Fibroblast of villous mesenchyme (primary cell): ENCODE measurements at places on chromosomes 11 and 22.
A peak's percentile ranks its signal among the peaks of the same experiment; 100 is the strongest.

- no peak for DNase-seq
These were observed 33.0 kb upstream of the MYOD1 start for GRCh38 chr11:17686231-17686980.

DNA sequence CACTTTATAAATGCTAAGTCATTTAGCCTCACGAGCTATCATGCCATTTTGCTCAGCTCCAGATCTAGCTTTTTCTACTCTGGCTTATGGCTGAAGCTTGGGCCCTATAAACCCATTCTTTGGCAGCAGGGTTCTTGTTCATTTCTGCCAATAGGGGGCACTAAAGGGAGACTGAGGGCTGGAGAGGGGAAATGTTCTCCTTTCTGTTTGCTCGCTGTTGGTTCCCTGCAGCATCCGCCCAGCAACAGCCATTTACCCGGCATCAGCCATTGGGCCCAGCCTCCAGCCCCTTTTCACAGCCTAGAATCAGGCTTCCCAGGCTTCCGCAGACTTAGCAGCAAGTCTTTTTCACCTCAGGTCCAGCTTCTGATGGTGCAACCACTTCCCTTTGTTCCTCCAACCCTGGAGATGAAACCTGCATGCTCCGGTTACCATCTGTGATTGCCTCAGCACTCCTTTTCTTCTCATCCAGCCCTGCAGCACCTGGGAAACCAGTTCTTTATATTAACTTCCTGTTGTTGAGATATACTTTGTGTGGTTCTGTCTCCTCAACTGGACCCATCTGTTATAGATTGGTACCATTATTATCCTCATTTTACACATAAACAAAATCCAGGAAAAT lies 4.2 kb upstream of the ME3 start:
- DNase-seq = no peak

GRCh38 chr11:2945031-2945756 lies 16.0 kb upstream of the PHLDA2 start:
- peak; percentile 95 for DNase-seq

GRCh38 chr22:32181043-32181442 lies 21.9 kb upstream of the C22orf42 start:
- no peak for DNase-seq

GRCh38 chr11:61012737-61013215 lies 41.3 kb downstream of the CD6 start:
- no peak for DNase-seq

- peak; percentile 36 for DNase-seq
These were observed 45.8 kb downstream of the MIAT start for GRCh38 chr22:26702906-26703830.

DNA sequence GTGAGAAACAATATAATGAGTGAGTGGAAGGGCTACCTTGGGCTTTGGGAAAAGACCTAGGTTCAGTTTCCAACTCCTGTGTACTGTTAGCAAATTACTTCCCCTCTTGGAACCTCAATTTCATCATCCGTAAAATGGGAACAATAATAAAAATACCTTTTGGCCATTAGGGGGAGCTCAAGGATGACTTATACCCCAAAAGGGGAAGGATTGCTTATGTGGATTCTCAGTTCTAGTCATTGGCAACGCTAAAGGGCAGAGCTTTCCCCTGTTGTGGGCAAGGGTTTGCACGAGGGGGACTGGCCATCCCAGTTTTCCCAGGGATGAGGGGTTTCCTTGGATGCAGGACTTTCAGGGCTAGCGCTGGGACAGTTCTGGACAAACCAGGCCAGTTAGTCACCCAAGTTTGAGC lies 3.1 kb upstream of the COMMD9 start:
- DNase-seq = peak; percentile 65

DNA sequence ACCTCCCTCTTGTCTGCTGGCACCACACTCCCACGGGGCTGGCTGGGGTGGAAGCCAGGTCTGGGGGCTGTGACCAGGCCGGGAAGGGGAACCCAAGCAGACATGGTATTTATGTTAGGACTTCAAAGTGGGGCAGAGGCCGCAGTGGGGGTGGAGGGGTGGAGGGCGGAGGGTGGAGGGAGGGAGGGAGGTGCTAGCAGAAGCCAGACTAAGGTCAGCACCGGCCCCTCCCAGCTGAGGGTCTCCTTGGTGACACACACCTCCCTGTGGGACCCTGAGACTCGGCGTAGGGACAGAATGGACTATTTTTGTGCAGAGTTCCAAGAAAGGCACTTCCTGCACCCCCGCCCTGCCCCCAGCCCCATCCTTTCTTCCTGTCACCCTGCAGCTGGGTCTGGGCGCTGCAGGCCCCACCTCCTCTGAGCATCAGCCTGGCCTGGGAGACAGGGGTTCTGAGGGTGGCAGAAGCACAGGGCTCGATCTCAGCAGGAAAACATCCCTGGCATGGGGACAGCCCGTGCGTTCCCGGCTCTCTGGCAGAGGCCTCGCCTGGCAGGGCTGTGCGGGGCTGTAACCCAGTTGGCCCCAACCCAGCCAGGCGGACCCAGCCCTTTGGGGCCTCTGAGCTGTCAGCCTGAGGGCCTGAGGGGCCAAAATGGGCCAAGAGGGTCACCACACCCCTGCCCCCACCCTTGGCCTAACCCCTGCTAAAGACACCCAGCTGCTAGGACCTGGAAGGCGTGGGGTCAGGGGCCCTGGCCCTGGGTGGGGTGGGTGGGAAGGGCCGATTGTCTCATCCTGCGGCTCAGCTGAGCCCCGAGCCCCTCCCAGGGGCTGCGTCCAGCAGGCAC lies 9.6 kb upstream of the CD248 start:
- DNase-seq = no peak

- no peak for DNase-seq
These were observed 1251.2 kb downstream of the BRD1 start for GRCh38 chr22:48576333-48577013.

DNA sequence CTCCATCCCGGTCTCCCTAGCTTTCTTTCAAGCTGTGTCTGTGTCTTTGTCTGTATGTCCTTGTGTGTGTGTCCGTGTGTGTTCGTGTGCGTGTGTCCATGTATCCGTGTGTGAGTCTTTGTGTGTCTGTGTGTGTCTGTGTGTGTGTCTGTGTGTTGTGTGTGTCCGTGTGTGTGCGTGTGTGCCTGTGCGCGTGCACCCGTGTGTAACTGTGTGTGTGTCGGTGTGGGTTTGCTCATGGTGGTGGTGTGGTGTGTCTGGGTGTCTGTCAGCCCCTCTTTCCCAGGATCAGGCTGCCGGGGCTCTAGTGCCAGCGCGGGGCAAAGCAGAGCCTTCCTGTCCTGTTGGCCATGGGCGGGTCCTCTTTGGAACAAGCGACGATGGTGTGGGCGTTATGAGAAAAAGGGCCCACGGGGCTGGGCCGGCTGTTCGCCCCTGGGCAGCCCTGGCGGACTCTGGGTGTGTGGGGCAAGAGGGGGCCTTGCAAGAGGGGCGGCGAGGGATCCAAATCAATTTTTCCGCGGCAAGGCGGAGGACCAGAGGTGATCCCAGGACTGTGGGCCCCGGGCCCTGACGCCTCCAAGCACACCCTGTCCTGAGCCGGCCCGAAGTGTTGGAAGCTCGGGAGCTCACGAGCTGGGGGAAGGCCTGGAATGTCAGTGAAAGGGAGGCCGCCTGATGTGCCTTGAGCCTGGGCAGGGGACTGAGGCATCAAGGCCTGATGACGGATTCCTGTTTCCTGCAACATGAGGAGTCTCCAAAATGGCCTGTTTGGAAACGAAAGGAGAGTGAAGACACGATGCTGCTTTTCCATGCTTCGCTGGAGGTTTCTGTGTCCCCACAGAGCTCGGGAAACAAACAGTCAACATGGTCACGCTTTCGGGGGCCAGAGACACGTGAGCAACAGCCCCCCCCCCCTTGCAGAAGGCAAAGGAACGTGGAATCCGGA lies 3929.2 kb upstream of the OR11H1 start:
- no peak for DNase-seq

- peak; percentile 56 for DNase-seq
These were observed 73.6 kb upstream of the MYO18B start for GRCh38 chr22:25668437-25668836.

DNA sequence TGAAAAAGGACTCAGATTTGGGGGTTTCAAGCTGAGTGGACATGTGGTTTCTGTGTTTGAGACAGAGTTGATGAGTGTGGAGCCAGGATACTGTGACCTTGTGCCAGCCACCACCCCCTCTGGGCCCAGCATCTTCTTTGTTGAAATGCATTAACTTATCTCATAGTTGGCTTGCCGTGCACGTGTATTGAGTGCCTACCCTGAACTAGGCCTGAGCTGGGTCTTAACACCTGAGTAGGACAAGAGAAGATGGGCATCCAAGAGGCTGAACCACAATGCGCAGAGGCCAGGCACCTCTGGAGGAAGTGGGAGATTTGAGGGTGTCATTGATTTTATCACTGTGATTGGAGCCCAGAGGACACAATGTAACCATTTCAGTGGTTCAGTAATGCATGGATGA lies 117.6 kb upstream of the CRYBB3 start:
- DNase-seq = no peak

- peak; percentile 71 for DNase-seq
These were observed 476.4 kb downstream of the MIAT start for GRCh38 chr22:27133681-27134314.

- DNase-seq = peak; percentile 67
These were observed 15.3 kb upstream of the ZBTB16 start for GRCh38 chr11:114044042-114044871.

GRCh38 chr11:67277231-67277961 lies 11.1 kb downstream of the GRK2 start:
- DNase-seq = peak; percentile 79

DNA sequence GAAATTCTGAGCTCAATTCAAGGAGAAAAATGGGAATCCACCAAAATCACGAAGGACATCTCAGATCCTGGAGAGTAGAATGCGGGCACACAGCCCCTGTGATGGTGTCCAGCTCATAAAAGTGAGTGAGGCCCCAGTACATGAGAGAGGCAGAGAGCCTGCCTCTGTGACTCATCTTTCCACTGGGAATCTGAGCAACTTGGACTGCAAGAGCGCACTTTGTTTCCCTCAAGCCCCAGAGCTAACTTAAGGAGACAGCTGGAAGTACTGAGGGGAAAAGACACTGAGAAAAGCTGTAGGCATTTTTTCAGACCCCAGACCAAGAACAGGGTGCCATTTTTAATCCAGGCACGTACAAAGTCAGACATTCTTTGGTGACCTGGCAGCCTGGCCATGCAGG lies 273.7 kb downstream of the C11orf87 start:
- DNase-seq = peak; percentile 6

- DNase-seq = peak; percentile 56
These were observed 54.2 kb downstream of the TEAD1 start for GRCh38 chr11:12728417-12728816.

- DNase-seq = no peak
These were observed 142.4 kb downstream of the DDX10 start for GRCh38 chr11:108807262-108807661.

GRCh38 chr11:18522388-18522787 lies 4.4 kb downstream of the TSG101 start:
- no peak for DNase-seq

GRCh38 chr22:50437511-50438304 lies 37.1 kb downstream of the SBF1 start:
- DNase-seq = no peak

GRCh38 chr11:27462543-27462942 lies 10.0 kb downstream of the LGR4 start:
- DNase-seq = no peak

GRCh38 chr11:42555190-42555589 lies 756.6 kb upstream of the API5 start:
- DNase-seq = no peak

- DNase-seq = no peak
These were observed 26.9 kb upstream of the ATXN10 start for GRCh38 chr22:45644714-45645113.

DNA sequence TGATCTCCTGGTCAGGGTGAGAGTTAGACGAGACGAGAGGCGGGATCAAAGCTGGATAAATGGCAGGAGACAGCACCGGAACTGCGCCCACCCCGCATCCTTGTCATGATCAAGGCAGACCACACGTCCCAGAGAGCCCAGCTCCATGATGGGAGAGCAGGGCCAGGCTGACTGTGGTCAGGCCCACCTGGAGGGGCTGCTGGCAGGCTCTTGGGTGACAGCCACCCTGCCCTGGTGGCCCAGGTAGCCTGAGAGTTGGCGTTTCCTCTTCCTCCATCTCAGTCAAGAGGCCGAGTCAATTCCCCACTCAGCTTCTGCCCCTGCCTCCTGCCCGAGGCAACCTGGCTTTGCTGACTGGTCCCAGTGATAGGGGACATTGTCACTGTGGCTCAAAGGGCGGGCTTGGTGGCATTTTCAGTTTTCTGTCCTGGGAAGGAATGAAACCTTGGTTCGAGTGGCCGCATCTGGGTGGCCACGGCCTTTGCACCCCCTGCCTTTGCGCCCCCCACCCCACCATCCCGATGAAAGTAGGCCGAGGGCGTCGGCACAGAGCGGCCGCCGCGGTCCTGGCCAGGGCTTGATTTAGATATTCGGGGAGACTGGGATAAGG lies 60.8 kb upstream of the PPARA start:
- peak; percentile 14 for DNase-seq

DNA sequence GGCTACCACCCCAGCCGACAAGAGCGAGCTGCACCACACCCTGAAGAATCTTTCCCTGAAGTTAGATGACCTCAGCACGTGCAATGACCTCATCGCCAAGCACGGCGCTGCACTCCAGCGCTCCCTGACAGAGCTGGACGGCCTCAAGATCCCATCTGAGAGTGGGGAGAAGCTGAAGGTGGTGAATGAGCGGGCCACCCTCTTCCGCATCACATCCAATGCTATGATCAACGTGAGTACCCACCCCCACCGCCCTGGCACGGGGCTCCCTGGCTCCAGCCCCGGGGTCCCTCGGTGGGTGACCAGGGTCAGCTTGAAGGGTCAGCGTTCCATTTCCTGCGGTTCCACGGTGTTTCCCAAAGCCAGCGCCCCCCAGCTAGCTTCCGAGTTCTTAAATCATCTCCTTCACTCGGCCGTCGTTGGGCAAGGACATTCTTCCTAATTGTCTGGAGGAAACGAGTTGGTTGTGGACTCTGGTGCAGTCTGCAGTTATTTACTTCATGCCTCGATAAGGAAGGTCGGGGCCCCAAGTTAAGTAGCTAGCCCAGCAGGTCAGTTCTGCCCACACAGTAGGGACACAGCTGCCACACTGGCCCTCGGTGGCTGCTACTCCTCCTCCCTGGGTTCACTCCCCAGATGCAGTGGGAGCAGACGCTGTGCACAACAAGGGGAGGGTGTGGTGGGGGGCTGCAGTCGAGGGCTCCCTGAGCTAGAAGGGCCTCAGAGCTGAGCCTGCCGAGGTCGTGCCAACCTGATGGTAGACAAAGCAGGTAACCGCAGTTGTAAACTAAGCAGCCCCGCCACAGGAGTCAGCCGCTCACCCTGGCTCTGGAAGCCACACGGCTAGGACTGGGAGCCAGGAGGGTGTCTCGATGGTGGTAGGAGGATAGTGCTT lies 97.9 kb downstream of the MORC2 start:
- no peak for DNase-seq
